ENCODE measurements at places on chromosomes 2 and 18.
A peak's percentile ranks its signal among the peaks of the same experiment; 100 is the strongest.

GRCh38 chr2:206408323-206409320 is 34.7 kb upstream of the ADAM23 start:
- DNase-seq: no peak

GRCh38 chr2:32788114-32788513 is 158.6 kb upstream of the LTBP1 start:
- peak; percentile 60 for DNase-seq

- no peak for DNase-seq
These were observed 3.3 kb upstream of the TMEM18 start for GRCh38 chr2:680496-680895.

- DNase-seq: no peak
These were observed 15.2 kb downstream of the MFSD2B start for GRCh38 chr2:24024996-24025663.

- no peak for DNase-seq
These were observed 57.2 kb downstream of the CYBRD1 start for GRCh38 chr2:171579481-171579880.

DNA sequence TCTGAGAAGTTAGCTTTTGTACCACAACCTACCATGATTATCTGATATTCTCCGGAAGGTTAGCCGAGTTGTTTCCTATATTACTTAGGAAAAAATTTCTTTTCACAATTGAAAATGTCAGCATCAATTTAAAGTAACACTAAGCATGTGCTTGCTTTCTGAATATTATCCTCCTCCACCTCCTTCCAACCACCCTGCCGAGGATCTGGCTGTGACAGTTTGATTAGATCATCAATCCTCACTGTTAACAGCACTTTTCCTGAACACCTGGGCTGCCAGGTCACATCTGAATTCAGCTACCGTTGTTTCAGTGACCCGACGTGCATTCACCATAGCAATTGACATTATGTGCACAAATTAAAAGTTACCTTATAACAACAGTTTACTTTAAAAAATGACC is 207.0 kb downstream of the ZNF407 start:
- DNase-seq: peak; percentile 19

- no peak for DNase-seq
These were observed 91.6 kb downstream of the DHRS9 start for GRCh38 chr2:169160926-169161481.

GRCh38 chr2:113976277-113976928 is 86.5 kb downstream of the ACTR3 start:
- no peak for DNase-seq

DNA sequence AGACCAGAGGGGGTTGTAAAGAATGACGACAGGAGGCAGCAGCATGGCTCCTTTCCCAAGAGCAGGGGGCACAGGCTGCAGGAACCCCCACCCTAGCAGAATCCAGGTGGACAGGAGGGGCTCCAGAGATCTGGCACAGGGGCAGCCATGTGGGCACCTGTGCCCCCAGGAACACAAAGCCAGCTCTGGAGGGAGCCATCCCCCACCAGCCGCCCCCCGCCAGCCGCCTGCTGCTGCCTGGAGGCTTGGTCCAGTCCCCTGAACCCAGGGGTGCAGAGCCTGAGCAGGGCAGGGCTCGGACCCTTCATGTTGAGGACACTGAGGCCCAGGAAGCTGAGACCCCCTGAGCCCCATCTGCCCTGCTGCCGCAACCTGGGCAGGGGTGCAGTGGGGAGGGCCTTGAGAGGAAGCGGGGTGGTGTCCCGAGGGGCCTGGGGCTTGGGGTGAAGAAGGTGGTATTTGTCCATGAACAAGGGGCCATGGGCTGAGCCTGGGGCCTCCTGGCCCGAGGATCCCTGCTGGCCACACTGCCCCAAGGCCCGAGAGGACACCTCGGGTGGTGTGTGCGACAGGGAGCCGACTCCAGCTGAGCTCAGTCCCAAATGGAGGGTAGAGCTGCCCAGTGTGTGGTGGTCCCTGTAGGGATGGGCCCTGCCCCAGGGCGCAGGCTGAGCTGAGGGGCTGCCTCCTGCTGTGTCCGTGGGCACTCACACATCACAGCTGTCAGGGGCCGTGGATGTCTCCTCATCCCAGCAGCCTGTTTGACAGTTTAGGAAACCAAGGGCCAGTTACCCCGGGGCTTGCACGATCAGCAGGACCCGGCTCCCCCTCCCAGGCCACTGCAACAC is 39.8 kb upstream of the SNED1 start:
- no peak for DNase-seq

GRCh38 chr2:216643986-216644659 is 10.9 kb downstream of the IGFBP2 start:
- DNase-seq: no peak

DNA sequence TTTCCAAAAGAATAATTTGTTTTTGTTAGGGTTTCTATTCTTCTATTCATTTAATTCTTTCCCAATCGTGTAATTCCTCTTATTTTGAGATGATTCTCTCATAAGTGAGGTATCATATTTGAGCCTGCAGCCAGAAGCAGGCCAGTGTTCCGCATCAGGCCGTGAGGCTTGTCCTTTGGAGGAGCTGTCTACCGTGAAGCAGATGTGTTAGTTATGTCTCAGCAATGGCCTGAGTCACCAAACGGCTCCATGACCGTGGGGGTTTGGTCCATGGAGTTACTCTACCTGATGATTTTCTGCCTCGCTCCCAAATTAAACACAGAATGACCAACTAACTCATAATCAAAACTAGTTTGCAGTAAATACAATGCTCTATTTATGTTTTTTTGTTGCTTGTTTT is 64.2 kb upstream of the TMEM87B start:
- no peak for DNase-seq

GRCh38 chr2:112054847-112055729 is at the start of gene TMEM87B:
Gene TMEM87B (plus strand): TSS chr2:112055269. CDS start chr2:112055592, 323 bp downstream.
- peak; percentile 97 for DNase-seq

GRCh38 chr2:72205504-72205881 is 57.8 kb upstream of the CYP26B1 start:
- peak; percentile 1 for DNase-seq

- DNase-seq: no peak
These were observed 14.0 kb upstream of the NEUROD1 start for GRCh38 chr2:181694271-181694670.

- no peak for DNase-seq
These were observed 518.7 kb downstream of the TNS1 start for GRCh38 chr2:217484046-217484445.

GRCh38 chr2:26001743-26002351 is 19.6 kb upstream of the KIF3C start:
- no peak for DNase-seq

GRCh38 chr2:205686783-205687640 is 4.7 kb downstream of the NRP2 start:
- DNase-seq: peak; percentile 25

- no peak for DNase-seq
These were observed 377.8 kb upstream of the DDX18 start for GRCh38 chr2:117436697-117437096.

DNA sequence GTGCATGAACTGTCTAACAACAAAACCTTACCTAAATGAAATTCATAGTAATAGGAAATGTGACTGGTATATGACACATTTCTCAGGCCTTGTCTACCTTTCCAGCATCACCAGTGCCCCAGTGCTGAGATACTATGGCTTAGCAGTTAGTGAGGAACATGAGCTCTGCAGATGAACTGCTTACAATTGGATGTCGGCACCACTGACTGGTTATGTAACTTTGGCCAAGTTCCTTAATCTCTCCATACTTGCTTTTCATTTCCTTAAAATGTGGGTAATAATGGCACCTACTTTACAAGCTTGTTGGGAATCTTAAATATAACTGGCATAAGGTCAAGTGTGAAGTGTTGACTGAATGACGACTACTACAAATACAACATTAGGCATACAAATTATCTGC is 136.3 kb downstream of the OLA1 start:
- DNase-seq: no peak

DNA sequence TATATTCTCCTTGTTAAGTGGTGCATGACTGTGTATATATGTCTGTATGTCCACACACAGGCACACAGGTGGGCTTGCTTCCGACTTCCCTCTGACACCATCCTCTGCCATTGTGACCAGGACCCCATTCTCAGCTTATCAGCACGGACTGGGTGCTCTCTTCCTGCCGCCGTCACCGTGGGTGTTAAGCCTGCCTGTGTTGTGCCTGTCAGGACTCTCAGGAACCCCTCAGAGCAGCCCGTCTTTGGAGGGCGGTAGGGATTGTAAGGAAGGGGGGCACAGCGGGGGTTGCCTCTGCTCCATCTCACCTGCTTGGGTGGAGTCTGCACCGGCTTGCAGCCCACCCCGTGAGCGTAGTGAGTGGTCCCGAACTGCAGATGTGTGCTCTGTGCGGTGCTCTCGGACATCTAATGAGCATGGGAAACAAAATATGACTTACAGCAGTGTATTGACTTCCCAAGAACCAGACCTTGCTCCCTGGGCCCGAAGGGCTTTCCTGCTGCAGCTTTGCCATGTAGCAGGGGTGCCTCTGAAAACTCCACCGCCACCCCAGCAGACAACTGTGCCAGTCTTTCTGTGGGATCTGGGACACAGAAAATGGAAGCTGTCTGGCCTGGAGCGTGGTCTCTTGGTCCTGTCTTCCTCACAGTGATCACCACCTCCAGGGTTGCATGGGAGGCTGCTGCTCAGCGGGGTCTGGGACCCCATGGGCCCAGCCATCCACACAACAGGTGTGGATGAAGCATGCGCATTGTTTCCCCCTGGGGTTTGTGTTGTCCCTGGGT is 58.9 kb downstream of the SH3RF3 start:
- no peak for DNase-seq

GRCh38 chr18:63979409-63979920 is 9.6 kb downstream of the SERPINB8 start:
- DNase-seq: peak; percentile 80

DNA sequence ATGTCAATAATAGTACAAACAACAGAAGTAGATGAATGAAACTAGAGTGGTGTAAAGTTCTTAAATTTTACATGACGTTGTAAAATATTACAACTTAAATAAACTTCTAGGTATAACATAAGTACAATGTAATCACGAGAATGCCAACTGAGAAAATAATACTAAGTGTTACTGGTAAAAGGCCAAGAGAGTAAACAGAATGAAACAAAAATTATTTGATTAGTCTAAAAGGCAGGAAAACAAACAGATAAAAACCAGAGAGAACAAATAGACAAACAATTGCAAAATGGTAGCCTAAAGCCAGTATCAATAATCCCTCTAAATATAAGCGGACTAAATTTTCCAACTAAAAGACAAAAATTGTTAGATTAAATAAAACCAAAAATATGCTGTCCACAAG is 71.9 kb downstream of the SMAD2 start:
- no peak for DNase-seq

- no peak for DNase-seq
These were observed 127.6 kb downstream of the TDRD15 start for GRCh38 chr2:21251216-21251980.

GRCh38 chr18:26497866-26498265 is 50.5 kb downstream of the KCTD1 start:
- DNase-seq: peak; percentile 24

DNA sequence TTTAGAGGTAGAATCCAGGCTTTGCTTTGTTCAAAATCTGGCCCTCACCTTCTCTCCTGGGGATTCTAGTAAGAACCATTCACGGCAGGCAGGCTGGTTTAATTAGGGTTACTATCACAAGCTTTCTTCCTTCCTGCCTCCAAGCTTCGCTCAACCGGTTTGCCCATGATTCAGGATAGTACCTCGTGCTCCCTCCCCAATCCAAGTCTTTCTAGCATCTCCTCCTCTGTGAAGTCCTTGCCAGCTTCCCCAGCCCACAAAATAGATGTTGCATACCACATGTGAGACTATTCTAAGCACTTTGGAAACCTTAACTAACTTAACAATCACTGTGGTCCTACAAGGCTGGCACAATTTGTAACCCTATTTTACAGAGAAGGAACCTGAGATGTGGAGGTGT is 135.1 kb downstream of the SOCS6 start:
- no peak for DNase-seq

DNA sequence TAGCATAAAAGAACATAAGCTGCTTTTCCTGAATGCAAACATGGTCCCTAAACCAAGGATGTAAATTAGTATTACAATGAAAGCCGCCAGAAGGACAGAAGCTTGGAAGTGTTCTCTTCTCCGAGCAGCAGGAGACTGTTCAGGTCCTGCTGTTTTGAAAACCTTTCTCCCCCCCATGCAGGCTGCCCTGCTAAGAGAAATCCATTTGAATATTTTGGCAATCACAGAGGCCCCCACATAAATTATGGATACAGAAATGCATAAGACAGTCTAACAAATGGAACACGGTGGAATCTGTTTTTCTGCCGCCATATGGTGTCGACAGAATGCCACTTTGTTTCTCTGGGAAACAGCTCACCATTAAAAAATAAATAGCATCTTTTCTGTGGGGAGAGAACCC is 600.4 kb upstream of the KLHL29 start:
- no peak for DNase-seq

GRCh38 chr2:102053096-102053495 is 61.3 kb downstream of the IL1R2 start:
- no peak for DNase-seq

DNA sequence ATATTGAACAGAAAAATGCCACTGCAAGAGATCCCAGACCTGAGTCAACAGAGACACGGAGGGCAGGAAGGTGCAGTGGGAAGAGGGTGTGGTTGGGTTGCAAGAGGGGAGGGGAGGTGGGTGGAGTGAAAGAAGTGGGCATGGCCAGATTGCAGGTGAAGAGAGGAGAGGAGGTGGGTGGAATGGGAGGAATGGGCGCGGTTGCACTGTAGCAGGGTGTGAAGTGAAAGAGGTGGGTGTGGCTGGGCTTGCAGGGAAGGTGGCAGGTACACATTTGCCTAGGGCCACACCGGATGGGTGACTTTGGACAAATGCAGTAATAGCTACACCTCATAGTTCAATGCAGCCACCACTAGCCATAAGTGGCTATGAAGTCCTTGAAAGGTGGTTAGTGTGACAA is 71.1 kb downstream of the DOCK10 start:
- no peak for DNase-seq

DNA sequence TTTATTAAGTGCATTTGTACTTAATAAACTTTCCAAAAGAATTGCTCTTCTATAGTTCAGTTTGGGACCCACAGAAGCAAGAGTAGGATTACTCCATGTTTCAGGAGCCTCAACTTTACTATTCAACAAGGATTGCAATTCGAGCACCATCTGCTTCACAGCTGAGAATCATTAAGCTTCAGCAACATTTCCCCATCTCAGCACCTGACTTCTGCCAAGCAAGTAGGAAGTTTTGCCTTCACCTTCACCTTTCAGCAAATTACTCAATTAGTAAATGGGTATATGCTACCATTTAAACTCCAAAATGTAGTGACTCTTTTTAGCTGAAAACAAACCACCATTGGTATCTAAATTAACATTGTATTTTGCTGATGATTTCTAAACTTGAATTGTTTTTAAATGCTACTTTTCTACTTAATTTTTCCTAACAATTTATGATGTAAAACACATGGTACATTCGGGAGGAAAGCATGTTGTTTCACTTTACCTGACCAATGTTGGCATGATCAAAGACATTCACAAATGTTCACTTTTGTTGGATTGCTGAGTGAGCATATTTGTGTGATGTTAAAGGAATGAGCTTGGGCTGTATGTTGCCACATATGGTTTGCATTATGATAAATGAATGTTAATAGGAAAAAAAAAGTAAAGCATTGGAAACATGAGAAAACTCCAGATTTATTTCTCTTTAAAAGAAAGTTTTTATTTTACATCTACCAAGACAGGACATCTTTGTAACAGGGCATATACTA is 159.2 kb downstream of the GULP1 start:
- peak; percentile 20 for DNase-seq

Measured in cardiac muscle cell (in vitro differentiated cells and primary cell).